Iris pigment epithelial cell (primary cell): ENCODE measurements at places on chromosomes 2 and 18.

DNA sequence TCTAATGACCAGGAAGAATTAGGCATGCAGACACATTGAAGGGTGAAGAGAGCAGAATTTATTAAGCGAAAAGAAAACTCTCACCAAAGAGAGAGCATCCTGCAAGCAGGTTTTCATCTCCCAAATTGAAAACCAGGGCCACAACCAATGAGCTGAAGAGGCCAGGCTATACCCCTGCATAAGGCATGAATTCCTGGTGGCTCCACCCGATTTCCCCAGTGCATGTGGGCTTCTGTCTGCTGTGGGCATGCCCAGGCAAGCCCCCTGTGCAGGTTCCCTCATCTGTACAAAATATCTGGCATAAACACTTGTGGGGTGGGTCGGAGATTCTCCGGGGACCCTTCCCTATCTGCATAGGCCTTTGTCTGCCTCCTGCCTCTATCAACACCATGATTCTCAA lies 621.6 kb upstream of the LRRTM1 start:
- DNase-seq: no peak

GRCh38 chr2:16722677-16723076 lies 57.0 kb upstream of the CYRIA start:
- DNase-seq: no peak

DNA sequence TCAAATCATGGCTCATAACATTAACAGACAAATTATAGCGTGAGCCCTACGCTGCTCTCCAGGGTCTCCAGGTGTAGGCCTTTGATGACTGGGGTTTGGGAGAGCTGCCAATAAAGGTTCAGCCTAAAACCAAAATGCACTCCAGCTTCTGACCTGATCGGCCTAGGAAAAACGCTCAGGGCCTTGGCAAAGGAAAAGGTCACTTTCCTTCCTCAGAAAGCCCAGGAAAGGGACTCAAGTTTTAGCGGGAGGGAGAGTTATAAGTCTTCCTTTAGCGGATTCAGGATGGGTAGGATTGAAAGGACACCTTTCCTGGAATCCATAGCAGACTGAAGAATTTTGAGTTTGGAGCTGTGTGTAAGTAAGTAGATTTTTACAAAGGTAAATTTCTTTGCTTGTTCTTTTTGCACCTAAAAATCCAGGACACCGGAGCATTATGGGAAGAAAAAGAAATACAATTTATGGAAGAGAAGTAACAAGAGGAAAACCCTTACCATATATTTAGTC lies 8.8 kb downstream of the EVX2 start:
- DNase-seq: no peak

DNA sequence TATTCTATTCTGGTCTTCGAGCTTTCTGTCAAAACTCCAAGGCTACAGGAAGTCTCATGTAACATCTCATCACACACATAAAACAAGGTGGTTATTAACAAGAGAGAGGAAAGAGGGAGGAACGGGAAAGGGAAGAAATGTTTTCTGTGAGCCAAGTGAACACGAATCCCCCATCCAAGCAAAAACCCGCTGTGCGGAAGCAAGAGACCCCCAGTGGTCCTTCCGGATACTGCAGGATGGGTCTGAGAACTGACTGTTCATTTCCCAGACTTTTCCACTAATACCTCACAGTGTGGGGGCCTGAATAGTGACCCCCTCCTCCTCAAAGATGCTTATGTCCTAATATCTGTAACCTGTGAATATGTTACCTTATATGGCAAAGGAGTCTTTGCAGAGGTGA lies 19.0 kb upstream of the DIPK1C start:
- DNase-seq: no peak

DNA sequence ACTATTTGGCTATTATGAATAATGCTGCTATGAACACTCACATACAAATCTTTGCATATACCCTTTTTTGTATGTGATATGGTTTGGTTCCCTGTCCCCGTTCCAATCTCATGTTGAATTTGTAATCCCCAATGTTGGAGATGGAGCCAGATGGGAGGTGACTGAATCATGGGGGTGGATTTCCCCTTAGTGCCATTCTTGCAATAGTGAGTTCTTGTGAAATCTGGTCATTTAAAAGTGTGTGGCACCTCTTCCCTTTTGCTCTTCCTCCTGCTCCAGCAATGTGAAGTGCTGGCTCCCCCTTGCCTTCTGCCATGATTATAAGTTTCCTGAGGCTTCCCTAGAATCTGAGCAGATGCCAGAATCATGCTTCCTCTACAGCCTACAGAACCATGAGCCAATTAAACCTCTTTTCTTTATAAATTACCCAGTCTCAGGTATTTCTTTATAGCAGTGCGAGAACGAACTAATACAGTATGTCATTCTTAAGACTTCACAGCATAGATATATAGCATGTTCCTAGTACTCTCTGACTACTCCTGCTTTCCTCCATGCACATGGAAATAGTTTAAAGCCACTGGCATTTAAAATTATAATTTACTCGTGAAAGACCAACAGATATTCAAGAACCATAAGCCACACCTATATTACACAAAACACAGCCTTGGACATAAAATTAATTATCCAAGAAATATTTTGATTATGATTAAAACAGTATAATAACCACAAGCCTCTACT lies 75.2 kb downstream of the COBLL1 start:
- no peak for DNase-seq

DNA sequence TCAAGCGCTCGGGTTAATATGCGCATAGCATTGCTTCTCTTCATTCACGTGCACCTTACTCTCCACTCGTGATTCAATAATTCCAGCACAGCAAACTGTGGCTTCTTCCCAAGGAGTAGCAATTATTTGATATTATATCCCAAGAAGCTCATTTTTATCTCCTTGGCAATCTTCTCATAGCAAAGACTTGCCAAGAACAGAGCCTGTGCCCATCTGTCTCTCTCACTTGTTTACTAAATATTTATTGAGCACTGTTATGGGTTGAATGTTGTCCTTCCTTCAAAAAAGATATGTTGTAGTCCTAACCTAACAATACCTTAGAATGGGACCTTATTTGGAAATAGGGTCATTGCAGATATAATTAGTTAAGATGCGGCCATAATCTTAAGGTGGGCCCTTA lies 233.7 kb downstream of the TFCP2L1 start:
- DNase-seq: no peak

DNA sequence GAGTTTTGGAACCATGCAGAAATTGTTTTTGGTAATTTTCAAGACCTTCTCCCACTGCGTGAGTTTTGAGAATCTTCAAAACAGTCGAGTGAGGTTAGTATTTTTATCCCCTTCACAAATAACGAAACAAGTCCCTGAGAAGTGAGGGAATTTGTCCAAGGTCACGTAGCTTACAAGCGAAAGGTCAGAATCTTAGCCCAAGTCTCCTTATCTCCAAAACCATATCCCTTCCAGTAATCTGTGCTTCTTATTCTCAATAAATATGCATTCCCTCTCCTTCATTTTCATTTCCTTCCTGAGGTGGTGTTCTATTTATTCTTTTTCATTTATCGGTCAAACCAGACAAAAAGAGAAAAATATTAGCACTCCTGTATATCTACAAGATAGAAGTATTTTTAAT lies 163.6 kb downstream of the MREG start:
- DNase-seq: no peak

- peak; percentile 70 for DNase-seq
These were observed 46.4 kb upstream of the SELENOI start for GRCh38 chr2:26299471-26300101.

DNA sequence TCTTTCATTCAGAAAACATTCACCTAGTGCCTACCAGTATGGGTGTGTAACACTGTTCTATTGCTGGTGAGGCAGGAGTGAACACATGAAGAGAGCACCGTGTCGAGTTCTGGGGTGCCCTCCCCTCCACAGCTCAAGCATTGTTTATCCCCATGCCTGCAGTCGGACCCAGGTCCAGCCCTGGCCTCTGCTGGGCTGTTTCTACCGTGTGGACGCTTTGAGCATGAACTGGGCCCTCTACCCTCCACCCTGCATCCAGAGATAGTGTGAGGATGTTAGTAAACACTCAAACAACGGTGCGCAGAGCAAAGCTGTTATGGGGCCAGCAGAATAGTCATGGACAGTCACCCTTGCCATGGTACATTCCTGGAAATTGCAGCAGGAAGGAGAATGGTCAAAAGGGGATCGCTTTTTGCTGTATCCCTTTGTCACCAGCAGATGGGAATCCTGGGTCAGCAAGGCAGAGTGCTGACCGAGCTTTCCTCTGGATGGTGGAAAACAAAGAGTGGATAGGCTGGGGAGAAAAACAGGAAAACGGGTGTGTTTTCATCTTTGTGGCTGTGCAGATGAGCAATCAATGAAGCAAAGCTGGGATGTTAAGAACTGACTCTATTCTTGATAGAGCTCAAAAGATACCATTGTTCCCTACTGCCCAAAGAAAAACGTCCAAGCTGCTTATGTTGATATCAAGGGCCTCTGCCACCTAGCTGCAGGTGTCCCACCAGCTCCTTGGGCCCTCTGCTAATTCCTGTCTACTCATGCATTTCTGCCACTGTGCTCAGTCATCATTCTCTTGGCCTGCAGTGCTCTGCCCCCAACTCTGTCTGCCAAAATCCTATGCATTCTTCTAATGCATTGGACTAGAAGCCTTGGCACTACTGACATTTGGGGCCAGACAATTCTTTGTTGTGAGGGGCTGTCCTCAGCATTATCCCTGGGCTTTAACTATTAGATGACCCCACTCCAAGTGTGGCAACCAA lies 38.7 kb downstream of the REEP1 start:
- peak; percentile 5 for DNase-seq

DNA sequence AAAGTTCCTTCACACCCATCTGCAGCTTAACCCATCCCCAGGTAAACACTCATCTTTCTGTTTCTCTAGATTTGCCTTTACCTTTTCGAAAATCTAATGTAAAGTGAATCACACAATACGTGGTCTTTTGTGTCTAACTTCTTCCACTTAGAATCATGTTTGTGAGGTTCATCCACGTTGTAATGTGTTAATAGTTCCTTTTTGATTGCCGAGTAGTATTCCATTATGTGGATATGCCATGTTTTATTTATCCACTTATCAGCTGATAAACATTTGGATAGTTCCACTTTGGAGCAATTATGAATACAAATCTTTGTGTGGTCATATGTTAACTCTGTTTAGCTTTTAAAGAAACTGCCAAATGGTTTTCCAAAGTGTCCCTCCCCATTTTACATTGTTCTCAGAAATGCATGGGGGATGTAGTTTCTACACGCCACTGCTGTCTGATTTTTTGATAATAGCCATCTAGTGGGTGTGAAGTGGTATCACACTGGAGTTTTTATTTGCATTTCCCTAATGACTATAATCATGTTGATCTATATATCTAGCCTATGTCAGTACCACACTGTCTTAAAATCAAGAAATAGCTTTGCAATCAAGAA lies 22.3 kb downstream of the PECR start:
- no peak for DNase-seq

DNA sequence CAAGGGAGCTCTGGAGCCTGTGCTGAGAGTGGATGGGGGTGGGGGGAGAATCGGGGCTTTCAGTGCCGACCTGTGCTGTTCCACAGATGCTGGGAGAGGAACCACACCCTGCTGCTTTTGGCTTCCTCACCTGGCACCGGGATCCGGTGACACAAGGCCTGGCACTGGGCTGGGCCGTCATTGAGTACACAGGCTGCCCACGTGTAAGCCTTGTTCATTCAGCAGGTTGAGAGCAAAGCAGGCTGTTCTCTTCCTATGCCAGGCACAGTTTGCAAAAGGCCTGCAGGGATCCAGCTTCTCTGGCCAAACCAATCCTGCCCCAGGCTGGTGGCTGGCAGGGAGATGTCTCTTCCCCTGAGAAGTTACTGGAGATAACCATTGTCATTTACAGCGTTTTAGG lies 17.1 kb downstream of the TRIB2 start:
- DNase-seq: no peak

DNA sequence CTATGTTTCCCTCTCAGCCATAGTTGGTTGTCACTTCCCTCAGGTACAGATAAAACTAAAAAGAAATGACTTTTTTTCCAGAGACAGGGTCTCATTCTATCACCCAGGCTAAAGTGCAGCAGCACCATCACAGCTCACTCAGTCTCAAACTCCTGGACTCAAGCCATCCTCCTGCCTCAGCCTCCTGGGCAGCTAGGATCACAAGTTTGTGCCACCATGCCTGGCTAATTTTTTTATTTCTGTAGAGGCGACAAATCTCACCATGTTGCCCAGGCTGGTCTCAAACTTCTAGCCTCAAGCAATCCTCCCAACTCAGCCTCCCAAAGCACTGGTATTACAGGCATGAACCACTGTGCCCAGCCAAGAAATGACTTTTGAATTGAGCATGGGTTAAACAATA lies 8.2 kb downstream of the ROCK2 start:
- DNase-seq: no peak

DNA sequence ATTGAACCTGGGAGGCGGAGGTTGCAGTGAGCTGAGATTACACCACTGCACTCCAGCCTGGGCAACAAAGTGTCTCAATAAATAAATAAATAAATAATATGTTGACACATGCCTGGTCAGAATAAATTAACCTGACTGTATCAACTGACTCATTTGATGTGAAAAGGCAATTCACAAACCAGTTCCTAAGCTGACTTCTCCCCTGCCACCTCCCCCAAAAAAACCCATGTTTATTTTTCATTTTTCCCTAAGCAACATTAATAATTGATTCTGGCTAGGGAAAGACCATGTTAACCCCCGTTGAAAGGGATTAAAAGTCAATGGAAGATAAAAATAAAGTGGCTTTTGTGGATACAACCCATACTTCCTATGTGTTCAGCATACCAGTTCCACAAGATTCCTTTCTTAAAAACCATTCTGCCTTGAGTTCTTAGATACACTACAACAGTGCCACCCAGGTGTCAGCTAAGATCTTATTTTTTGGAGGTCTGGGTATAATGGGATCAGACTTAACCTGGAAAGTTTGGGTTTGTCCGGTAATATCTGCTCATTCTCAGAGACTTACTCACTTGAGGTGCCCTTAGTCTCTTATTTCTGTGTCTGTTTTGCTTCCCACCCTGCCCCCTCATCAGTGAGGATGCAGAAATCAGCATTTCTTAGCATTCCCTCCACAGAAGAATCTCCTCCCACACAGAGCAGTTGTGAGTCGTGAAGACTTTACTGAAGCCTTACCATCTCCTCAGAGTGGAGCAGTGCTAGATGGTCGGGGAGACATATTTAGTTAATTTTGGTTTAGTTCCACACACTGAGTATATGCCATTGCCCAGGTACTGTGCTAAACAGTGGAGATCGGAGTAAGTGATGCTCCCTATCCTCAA lies 10.1 kb upstream of the MCFD2 start:
- DNase-seq: no peak

- no peak for DNase-seq
These were observed 122.5 kb downstream of the SOCS6 start for GRCh38 chr18:70411307-70411706.

- no peak for DNase-seq
These were observed 95.4 kb upstream of the CYP1B1 start for GRCh38 chr2:38171208-38171855.

DNA sequence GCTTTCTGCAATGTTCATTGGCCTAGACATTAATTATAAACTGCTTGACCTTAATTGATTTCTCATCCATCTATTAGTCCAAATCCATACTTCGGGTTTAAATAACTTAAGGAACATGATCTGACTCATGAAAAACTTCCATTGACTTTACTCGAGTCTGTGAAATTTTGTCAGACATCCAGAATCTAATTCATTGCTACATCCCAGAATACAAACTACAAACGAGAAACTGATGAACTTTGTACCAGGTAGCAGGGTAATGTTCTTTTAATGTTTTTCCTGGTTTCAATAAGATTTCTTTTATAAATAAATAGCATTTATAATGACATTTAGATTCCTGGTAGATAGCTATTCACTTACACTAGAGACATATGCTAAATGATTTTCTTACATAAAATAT lies 36.0 kb upstream of the IKZF2 start:
- DNase-seq: peak; percentile 37

- peak; percentile 17 for DNase-seq
These were observed 24.4 kb downstream of the MPHOSPH10 start for GRCh38 chr2:71154798-71155197.
